OCI-LY7 (cell line): ENCODE measurements at places on chromosomes 3 and 15.

GRCh38 chr15:87347806-87348515 lies 908.6 kb downstream of the NTRK3 start:
- DNase-seq = no peak

DNA sequence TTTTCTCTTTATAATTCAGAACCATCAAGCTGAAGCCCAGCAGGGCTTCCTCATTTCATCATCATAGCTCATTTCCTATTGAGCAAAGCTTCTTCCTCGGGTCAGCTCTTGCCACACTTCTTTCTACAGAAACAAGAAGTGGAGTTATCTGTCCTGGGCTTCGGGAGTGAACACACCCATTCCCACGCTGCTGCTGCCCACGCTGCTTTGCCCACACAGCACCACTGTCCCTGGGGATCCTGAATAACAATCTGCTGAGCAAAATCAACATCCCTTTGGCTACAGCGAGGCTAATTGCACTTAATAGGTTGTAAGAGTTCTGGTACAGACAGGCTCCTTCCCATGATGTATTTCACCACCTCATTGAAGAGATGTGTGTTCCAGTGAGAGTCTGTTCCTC lies 23.7 kb downstream of the CEP19 start:
- DNase-seq = no peak

DNA sequence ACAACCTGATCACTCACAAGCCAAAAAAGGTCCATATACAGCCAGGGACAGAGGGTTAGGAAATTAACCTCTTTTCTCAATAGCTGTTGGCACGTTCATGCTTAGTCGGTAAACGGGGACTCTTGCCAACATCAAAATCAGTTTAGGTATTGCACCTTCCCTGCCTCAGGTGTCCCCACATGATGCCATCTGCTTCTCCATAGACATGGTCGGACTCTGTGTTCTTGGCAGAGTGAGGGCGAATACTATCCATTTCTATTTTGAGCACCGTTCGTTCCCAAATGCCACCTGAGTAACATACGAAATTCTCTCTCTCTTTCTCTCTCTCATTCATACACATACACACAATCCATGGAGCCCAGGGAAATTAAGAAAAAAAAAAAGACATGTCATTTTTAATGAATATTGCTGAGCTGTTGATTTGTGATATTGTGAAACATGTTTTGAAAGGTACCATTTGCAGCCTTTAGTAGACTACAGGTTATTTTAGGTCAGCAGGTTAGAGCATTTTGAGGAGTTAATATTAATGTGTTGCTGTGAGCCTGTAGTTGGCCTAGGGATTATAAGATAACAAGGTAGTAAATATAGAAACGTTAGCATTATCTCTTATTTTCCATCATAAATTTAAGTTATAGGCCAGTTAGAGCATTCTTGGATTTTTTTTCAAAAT lies 78.5 kb downstream of the GHSR start:
- DNase-seq = no peak

GRCh38 chr3:172126741-172127140 lies 87.4 kb downstream of the FNDC3B start:
- no peak for DNase-seq

DNA sequence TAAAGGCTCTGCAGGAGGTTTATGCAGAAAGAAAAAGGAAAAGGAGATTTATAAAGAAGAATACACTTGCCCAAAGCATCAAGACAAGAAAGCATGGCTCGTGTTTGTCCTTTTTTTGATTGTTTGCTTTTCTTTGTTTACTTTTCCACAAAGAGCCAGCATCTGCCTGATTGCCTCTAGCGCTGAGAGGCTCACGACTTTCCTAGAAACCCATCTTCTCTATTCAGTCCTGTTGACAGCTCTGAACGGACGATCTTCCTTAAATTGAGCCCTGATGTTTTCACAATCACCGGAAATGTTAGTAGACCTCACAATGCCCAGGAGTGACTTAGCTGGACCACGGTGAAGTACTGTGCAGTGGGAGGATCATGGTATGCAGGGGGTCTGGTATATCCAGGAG lies 12.4 kb downstream of the GP5 start:
- DNase-seq = no peak

DNA sequence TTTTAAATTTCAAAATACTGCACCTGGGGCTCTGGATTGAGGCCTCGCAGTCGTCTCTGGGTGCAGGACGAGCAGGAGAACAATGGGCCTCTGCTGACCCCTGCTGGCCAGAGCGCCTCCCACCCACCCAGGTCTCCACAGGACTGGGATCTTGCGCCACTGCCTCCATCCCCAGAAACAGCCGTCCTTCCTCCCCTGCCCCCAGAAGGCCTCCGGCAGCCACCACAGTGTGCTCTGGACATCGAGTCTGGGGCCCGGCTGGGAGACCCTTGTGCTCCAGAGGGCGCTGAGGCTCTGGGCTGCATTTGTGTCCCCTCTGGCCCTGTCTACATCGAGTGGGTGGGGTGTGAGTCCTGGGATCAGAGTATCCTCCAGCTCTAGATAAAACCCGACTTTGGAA lies 6.7 kb upstream of the ACSBG1 start:
- peak; percentile 73 for DNase-seq

DNA sequence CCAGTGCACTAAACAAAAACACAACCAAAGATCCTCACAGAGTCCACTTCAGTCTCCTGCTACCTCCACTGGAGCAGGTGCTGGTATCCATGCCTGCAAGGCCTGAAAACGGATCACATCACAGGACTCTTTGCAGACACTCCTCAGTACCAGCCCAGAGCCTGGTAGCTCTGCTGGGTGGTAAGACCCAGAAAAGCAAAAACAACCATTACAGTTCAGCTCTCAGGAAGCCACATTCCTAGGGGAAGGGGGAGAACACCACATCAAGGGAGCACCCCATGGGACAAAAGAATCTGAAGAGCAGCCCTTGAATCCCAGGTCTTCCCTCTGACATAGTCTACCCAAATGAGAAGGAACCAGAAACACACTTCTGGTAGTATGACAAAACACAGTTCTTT lies 52.5 kb upstream of the PFN2 start:
- DNase-seq = no peak

DNA sequence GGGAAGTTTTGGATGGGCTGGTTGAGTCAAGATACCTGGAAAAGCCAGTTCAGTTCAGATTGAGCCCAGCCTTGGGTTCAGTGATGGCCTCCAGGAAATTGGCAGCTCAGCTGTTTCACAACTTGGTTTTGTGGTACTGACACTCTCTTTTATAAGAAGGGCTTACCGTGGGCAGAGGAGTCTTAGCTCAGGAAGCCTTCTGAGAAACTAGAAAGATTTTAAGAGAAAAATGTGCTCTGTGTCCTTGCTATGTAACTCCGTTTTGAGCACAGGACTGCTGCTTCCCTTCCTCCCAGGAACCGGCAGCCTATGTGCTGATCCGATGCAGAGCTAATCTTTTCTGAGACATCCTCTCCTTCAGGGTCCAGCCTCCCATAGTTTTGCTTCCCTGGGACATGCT lies 46.6 kb upstream of the RASGRP1 start:
- no peak for DNase-seq

DNA sequence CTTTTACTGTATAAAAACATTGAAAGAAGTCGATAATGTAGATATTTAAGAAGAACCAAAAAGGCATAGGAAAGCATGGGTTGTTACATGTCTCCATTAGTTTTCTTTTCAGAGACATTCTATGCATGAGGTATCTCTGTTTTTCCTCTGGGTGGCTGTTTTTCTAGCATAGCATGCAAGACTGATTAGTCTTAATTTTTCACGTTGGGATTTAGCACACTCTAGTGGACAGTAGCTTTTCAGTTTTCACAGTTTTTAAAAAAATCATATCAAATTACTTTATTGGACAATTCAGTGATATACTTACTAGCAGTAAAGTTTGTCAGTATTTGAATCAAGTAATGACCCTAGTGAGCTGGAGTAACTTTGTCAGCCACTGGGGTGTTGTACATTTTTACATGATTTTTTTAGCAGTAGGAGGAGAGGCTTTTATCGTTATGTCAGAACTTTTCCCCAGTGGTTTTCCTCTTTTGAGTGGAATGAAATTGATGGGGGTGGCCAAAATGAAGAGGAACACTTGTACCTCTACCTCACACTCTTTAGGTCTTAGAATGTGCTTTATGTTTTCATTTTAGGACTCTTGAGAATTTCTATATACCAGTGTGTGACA lies 57.2 kb downstream of the SEC22A start:
- peak; percentile 68 for DNase-seq

- no peak for DNase-seq
Measured at GRCh38 chr3:139620438-139620837, 57.3 kb downstream of the NMNAT3 start.

DNA sequence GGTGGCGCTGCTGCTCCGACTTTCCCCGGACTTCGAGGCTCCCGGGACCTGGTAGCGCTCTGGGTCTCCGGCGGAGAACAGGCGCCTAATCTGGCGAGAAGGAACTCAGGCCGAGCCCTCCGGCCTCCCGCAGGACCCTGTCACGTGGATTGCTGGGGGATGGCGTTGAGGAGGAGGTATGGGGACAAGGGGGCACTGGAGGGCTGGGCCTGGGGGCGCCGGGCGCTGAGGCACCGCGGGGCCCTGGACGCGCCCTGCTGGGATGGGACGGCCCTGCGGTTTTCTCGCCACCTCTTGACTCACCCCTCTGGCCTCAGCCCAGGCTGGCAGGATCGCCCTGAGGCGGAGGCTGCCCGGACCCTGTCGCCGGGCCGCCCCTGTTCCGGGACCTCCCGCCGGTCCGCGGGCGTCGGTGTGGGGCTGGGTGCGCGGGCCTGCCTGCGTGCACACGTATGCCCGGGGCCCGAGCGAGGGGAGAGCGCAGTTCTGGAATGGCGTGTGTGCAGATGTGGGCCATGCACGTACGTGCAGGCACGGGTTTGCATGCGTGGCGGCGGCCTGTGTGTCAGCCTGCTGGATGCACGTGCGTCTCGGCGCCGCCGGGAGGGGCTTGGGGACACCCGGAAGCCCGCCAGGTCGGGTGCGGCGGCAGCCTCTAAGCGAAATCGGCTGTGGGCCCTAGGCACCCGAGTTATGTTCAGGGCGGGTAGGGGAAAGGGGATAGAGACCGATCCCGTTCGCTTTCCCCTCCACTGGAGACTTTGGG lies 752 bp downstream of the C15orf39 start:
- peak; percentile 93 for DNase-seq

DNA sequence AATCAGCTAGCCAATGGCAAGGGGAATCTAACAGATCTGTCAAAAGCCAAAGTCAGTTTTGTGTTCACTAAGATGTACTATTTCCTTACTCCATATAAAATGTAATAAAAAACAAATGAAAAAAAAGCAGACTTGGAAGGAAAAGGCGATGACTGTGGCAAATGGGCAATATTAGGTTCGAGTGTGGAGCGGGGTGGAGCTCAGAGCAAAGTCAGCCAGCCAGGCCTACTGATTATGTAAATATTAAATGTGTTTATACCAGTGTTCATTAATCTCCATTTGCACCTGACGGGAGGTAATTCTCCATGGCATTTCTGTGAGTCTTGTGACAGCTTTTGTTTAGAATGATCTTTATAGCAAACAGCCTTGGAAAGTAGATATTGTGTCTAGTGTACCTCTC lies 96.2 kb upstream of the KCNMB2 start:
- DNase-seq = no peak

DNA sequence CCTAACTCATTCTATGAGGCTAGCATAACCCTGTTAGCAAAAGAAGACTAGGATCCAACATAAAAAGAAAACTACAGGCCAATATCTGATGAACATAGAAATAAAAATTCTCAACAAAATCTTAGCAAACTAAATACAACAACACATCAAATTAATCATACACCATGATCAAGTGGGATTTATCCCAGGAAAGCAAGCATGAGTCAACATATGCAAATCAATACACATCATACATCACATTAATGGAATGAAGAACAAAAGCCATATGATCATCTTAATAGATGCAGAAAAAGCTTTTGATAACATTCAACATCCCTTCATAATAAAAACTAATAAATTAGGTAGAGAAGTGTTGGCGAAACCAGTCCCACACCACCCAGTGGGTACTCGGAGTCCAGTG lies 136.1 kb upstream of the MME start:
- no peak for DNase-seq
